ENCODE measurements at places on chromosomes 13 and 19. TPM values are rescaled to one million over a fixed set of nuclear protein-coding genes. Genes with fewer than 3 reads are reported as not detected.

DNA sequence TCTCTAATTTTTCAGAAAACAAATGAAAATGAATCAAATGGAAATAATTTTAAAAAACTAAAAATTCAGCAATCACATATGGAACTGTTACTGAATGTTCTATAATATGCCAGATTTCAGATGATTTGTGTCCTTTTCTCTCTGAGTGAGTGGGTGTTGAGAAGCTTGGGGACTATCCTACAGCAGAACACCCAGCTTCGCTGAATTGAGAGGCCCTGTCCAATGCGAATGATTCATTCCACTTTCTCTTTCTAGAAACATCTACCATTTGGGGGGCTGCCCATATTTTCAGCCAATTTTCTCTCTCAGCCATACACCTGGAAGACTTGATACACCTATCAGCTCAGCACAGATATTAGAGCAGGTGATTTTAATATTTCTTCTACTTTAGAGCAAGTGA, 1666.7 kb downstream of the EFNB2 start:
- no peaks in the 10 kb centered on the region for H3K27me3 ChIP-seq
- H3K27ac ChIP-seq, result no peak overlapping the region
- H3K36me3 ChIP-seq, result no peaks in the 10 kb centered on the region
- peaks cover 2% of the 10 kb centered on the region for H3K4me1 ChIP-seq
- DNase-seq, result no peak

GRCh38 chr13:37211487-37211886, 106.0 kb upstream of the CSNK1A1L start:
- no peaks in the 10 kb centered on the region for H3K36me3 ChIP-seq
- H3K4me3 ChIP-seq, result no peak overlapping the region
- no peak for DNase-seq
- no peaks in the 10 kb centered on the region for H3K4me1 ChIP-seq

DNA sequence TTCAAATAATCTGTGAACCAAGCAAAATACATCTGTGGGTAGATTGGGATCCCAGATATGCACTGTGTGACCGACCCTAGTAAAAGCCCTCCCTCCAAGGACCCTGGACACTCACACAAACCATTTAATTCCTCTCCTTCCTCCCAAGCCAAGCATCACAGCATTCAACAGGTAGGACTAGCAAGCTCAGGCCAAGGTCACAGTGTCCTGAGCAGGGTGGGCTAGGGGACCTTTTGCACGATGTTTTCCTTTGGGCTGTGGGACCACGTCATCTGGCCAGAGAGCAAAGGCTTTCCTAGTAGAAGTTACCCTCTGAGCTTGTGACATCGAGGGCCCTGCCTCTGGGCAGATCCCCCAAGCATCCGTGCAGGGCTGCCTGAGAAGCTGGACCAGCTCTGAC, 297.6 kb upstream of the ZNF507 start:
- peaks cover 16% of the 10 kb centered on the region for H3K27me3 ChIP-seq
- H3K27ac ChIP-seq, result no peak overlapping the region
- DNase-seq, result no peak
- H3K36me3 ChIP-seq, result no peaks in the 10 kb centered on the region
- H3K4me1 ChIP-seq, result no peaks in the 10 kb centered on the region

DNA sequence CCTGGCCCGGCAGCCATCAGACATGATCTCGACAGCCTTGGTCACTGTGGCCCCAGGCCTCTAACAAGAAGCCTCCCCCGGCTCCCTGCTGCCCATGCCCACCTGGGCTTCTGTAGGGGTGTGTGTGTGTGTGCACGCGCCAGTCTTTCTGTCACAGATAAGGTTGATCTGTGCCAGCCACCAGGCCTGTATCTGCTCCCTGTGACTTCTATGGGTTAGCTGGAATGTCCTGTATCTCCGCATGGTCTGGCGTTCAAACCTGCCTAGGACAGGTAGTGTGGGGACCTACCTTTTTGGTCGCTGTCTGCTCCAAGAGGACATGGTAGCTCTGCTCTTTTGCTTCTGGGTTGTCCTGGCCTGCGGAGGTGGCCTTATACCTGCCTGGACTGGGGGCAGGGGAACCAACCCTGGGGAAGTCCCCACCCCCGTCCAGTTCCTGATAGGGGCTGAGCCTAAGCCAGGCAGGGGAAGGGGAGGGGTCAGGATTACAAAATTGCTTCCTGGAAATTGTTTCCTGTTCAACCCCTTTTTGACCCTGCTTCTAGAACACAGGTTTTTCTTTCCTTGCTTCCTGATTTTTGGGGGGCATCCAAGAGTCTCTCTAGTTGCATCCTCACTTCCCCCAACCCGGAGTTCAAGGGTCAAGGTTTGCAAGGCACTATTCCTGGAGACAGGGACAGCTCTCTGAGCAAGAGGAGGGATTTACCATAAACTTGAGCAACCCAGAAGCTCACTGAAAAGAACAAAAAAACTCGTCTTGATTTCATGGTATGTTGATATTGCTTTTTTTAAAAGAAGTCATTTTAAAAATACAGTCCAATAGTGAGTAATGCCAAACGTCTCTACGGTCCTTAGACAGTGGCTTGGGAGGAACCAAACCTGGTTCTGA, at the start of gene LRG1:
TSS of gene LRG1 (minus strand) at position 344 of the 889 bp plus-strand sequence. CDS start at position 321, 23 bp downstream.
- DNase-seq, result peak; percentile 54
- peaks cover 7% of the 10 kb centered on the region for H3K27me3 ChIP-seq
- no peaks in the 10 kb centered on the region for H3K36me3 ChIP-seq

DNA sequence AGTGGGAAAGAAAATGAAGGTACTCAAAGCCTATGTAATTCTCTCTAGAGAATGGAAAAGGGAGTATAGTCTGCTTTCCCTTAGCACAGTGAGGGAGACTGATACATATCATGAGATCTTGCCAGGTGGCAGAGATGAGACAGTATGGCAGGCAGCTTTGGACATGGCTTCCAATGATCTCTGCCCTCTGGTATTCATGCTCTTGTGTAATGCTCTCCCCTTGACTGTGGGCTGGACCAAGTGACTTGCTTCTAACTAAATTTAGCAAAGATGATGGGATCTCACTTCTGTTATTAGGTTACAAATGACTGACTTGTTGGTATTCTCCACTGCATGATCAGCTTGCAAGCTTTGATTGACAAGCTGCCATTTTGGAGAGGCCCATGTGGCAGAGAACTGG, 10.2 kb downstream of the ZNF132 start:
- H3K27me3 ChIP-seq, result no peaks in the 10 kb centered on the region
- H3K27ac ChIP-seq, result no peak overlapping the region
- no peaks in the 10 kb centered on the region for H3K4me1 ChIP-seq
- no peak overlapping the region for H3K4me3 ChIP-seq

Gene ZNF223
- total RNA-seq, result 0.82 TPM

Gene C19orf85
- total RNA-seq, result not detected

DNA sequence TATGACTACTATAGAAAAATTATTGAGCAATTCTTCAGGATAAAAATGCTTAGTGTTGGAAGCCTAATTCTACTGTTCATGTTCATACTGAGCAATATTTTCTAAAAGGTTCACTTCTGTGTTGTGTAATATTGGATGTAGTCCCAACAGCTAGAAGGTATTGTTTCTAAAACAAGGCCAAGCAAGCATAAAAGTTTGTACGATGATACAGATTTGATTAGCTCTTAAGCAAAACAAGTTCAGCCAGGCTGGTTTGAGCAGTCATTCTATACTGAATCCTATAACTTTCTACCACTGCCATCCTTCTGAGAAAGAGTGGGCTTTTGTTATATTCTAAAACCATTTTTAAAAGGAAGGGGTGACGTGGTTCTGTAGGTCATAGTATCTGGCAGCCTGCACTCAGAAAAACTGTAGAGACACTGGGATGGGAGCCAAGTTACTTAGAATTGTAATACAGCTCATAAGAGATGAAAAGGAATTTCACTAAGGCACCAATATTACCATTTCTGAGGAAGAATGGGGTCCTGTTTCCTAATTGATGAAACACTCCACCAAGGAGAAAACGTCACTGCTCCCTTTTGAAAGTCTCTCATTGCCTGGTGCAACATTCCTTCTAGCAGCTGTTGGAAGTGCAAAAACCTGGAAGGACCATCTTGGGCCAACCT, 275.0 kb upstream of the DACH1 start:
- H3K4me3 ChIP-seq, result no peak overlapping the region
- H3K27ac ChIP-seq, result no peak overlapping the region
- H3K4me1 ChIP-seq, result no peaks in the 10 kb centered on the region

- H3K4me3 ChIP-seq, result peak overlapping the region; percentile 85
- peak overlapping the region; percentile 33 for H3K27ac ChIP-seq
- no peaks in the 10 kb centered on the region for H3K36me3 ChIP-seq
Measured at GRCh38 chr13:75481176-75482069, 546 bp downstream of the TBC1D4 start.

Gene DCT
- total RNA-seq, result 0.14 TPM

Gene DAND5
- 0.25 TPM for total RNA-seq

DNA sequence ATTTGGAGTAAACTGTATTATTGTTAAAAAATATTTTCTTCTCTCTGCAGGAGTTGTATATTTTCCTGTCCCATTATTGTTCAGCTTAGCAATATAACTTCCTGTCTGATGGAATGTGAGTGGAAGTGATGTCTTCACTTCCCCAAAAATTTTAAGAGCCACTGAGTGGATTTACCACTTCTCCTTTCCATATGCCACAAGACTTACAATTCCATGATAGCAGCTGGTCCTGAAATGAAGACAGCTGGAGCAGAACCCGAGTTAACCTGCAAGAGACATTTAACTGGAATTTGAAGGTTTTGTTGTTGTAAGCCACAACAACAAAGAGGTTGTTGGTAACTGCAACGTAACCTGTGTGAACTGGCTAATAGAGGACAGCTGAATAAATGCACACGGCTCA, 23.4 kb upstream of the TBC1D4 start:
- H3K27ac ChIP-seq, result no peak overlapping the region
- no peaks in the 10 kb centered on the region for H3K4me1 ChIP-seq
- no peak overlapping the region for H3K4me3 ChIP-seq

Gene ARGLU1
- total RNA-seq, result 68.8 TPM

- peaks cover 6% of the 10 kb centered on the region for H3K4me1 ChIP-seq
- H3K27ac ChIP-seq, result no peak overlapping the region
- H3K36me3 ChIP-seq, result no peaks in the 10 kb centered on the region
- H3K27me3 ChIP-seq, result no peaks in the 10 kb centered on the region
Measured at GRCh38 chr13:46360604-46361003, 26.4 kb downstream of the RUBCNL start.
